HT1080 (cell line): ENCODE measurements at places on chromosomes 7 and 10.

DNA sequence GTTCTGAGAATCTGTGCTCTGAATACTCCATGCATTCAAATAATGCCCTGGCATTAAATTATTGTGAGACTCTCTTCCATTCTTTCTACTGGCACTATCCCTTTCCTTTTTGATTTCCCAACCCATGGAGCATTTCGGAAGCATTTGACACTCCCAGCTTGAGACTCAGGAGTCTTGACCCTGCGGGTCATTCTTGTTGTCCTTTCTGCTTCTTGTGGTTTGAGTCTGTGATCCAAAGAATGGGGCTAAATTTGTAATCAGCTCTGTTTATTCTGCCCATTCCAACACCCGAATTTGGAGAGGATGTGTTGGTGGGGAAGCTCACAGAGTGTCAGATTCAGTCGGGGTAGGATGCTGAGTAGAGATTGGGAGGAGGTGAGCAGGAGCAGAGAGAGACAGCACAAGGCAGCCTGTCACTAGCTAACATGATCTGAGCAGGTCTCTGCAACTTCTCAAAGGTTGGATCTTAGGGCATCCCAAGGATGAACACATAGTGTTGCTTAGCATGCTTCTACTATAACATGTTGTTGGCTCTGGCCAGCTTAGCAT is 80.4 kb upstream of the BMPER start:
- DNase-seq, result no peak

- DNase-seq, result no peak
Observed at GRCh38 chr10:125190946-125191345, 30.6 kb upstream of the CTBP2 start.

DNA sequence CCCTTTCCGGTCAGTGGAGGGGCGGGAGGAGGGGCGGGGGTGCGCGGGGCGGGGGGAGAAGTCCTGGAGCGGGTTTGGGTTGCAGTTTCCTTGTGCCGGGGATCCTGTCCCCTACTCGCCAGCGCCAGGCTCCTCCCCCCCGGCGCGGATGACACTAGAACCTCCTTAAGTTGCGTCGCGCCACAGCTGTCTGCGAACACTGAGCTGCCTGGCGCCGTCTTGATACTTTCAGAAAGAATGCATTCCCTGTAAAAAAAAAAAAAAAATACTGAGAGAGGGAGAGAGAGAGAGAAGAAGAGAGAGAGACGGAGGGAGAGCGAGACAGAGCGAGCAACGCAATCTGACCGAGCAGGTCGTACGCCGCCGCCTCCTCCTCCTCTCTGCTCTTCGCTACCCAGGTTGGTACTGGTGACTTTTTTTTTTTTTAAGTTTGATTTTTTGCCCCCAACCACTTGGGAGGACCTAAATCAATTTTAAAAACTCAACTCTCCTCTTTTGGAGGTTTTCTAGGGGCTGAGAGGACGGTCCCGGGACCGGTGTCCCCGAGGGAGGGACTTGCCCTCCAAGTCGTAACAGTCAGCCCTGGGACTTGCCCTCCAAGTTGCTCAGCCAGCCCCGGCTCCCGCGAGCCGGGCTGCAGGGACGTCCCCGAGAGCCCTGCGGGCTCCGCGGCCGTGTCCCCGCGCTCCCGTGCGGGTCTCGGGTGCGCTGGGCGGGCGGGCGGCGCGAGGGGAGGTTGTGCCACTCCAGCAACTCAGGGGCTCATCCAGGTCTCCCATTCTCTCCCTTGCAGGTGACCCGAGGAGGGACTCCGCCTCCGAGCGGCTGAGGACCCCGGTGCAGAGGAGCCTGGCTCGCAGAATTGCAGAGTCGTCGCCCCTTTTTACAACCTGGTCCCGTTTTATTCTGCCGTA is at the start of gene GATA3:
Gene GATA3, plus strand, starts transcription at position 195 of the 914 bp plus-strand sequence. CDS start 968 bp downstream, outside the sequence.
- DNase-seq, result peak; percentile 13

- DNase-seq, result peak; percentile 74
Observed at GRCh38 chr10:131874991-131875451, 25.8 kb upstream of the PPP2R2D start.

DNA sequence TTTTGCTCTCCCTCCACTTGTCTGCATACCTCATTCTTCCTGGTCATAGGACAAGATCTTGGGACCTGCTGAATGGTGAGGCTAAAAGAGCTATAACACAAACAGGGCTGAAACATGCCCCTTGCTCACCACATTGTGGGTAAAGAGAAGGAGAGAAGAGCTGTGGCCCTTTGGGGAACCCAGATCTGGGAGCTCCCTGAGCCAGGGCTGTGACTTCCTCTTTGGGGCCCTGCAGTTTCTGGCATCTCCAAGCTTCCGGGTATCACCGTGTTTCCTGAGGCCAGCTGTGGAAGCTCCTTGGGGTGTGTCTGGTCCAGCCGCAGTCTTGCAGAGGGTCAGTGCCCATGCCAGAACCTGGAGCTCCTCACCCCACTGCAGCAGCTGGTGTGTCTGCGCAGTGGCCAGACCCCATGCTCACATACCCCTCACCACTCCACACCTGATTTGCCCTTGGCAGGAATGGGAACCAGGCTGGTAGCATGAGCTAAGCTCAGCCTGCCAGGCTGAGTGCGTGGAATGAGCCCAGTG is 34.0 kb downstream of the DKK1 start:
- no peak for DNase-seq

DNA sequence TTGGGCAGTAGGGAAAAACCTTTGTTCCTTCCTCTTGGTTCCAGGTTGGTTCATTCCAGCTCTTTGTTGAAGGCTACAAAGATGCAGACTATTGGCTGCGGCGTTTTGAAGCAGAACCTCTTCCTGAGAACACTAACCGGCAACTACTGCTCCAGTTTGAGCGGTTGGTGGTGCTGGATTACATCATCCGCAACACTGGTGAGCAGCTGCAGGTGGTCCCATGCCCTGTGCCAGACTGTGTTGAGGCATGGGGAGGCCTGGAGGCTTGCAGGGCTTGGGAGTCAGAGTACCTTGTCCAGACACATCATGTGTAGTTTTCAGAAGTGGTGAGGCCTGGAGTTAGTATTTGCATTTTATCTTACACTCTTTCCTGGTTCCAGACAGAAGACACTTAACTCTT is 16.3 kb downstream of the PI4K2A start:
- DNase-seq, result no peak

DNA sequence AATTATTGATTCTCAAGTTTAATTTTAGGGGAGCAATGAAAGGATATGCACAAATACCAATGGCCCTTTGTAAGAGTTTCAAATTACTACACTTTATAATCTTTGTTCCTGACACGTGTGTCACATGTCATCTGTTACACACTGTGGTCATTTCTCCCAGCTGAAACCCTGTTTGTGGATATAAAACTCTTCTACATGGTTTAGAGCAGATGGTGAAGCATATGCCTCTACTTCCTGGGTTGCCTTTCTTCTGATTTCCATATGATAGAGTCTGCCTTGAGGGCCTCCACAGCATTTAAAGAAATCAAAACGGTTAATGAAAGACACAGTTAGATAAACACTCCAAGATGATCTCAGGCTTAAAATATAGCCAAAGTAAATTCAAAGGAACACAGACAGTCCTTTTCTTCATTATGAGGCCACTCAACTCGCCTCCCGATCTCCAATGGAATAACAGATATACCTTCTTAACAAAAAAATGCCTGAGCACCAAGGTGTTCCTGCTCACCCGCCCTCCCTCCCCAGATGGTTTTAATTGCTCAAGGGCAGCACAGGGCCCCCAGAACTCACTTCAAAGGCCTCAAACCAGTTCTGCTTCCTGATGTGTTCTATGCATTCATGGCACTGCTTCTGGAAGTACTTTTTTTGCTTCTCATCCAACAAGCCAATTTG is 75.0 kb downstream of the CPVL start:
- no peak for DNase-seq

DNA sequence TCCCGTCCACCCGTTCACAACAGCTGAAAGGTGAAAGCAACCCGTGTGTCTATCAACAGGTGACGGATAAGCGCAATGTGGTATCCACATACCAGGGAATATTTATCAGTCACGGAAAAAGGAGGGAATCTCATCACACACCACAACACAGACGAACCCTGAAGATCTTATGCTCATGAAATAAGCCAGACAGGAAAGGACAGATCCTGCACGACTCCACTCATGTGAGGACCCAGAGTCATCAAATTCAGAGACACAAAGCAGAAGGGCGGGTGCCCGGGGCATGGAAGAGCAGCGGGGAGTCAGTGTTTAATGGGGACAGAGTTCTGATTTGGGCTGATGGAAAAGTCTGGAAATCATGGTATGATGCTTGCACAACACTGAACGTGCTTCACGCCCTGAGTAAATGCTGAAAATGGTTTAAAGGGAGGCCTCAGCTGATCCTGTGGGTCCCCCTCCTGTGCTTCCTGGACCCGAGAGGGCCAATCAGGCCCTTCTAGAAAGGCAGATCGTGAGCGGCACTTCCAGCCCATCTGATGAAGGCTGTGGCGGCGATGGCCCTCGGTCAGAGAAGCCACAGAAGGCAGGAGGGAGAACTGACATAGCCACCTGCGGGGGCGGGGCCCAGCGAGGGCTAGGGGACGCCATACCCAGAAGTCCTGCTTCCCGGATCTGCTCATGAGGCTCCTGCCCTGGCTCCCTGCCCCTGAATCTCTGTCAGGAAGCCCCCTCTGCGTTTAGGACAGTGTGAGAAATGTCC is 19.1 kb downstream of the WDR86 start:
- no peak for DNase-seq

- no peak for DNase-seq
Observed at GRCh38 chr7:122143376-122143750, 686 bp downstream of the AASS start.

DNA sequence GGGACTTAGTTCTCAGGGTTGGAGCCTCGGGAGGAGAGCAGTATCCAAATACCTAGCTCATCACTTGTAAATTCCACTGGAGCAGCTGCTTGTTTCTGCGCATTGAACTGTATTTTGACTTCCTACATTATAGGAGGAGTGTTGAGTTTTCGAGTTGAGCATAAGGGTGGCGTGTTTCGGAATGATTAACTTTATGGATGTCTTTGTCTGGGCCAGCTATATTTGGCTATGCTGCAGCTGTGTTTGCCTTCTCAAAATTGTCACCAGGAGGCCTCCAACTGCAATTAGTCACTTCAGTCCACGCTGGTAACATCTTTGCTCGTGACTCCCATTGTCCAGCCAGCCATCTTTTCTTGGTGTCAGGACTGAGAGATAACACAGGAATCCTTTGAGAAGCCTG is 9.1 kb downstream of the CELF2 start:
- no peak for DNase-seq

GRCh38 chr7:107922886-107923285 is 31.9 kb downstream of the DLD start:
- no peak for DNase-seq
